Cardiac fibroblast (primary cell): ENCODE measurements at places on chromosomes 6 and 20.

GRCh38 chr6:31538805-31539400, 2.9 kb downstream of the DDX39B start:
- no peak for DNase-seq

- no peak for DNase-seq
Observed at GRCh38 chr20:8983478-8984345, 85.2 kb upstream of the PLCB4 start.

GRCh38 chr20:61560361-61560853, 308.3 kb downstream of the CDH4 start:
- DNase-seq = peak; percentile 1

DNA sequence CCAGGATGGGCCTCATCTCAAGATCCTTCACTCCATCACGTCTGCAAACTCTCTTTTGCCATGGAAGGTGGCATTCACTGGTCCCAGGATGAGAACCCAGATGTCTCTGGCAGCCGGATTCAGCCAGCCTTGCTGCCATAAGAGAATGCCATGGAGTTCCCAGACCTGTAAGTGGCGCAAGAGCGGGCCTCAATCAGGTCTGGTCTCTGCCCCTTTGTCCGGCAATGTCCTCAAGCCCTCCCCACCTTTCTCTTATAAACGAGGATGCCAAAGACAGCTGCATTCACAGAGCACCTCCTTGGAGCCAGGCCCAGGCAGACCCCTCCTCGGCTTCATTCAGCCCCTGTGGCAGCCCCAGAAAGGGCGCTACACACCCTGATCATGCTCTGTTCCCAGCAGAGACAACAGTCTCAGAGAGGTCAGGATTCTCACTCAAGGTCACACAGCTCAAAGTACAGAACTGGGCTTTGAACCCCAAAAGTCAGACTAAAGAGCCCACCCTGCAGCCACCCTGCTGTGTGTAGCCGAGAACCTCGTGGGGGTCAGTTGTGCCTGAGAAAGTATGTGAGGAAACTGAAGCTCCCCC, 263.7 kb downstream of the TAF4 start:
- DNase-seq = no peak

DNA sequence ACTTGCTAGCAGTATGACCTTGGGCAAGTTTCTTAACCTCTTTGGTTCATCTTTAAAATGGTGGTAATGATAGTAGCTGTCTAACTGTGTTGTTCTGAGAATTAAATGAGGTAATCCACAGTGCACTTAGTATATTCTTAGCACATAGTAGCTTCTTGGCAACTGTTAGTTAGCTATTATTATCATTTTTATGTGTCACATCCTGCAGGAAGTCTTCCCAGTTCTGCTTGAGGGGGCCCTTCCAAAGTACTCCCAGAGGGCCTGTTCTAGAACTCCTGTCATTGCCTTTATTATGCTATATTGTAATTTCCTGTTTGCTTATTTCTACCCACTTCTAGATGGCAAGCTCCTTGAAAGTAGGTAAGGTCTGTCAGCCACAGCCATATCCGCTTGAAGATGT, 30.6 kb downstream of the ANKS1A start:
- peak; percentile 85 for DNase-seq
